ENCODE measurements at places on chromosomes 16 and 17. TPM values are rescaled to one million over a fixed set of nuclear protein-coding genes. Genes with fewer than 3 reads are reported as not detected.

Gene ESRP2
- total RNA-seq: 55.0 TPM

- no peak for DNase-seq
Observed at GRCh38 chr16:20249211-20249610, 78.1 kb downstream of the GP2 start.

GRCh38 chr17:46931596-46931995 lies 8.6 kb downstream of the GOSR2 start:
- no peak for DNase-seq

Gene GRAP
- total RNA-seq: 1.8 TPM

DNA sequence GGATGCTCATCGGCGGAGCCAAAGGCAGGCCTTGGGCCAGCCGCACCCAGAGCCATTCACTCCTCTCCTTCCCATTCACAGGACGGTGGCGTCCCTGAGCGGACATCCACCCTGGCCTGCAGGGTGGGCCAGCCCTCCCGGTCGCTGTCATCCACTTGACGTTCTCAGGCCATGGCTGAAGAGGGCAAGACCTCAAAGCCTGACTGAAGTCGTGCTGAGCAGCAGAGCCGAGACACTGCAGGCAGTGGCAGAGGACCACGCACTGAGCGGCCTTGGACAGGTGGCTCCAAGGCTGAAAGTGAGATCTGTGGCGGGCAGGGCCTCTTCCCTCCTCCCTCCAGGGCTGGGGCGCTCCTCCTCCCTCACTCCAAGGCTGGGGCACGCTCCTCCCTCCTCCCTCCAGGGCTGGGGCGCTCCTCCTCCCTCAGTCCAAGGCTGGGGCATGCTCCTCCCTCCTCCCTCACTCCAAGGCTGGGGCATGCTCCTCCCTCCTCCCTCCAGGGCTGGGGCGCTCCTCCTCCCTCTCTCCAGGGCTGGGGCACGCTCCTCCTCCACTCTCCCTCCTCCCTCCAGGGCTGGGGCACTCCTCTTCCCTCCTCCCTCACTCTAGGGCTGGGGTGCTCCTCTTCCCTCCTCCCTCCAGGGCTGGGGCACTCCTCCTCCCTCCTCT lies 24.1 kb downstream of the GNPTG start:
- DNase-seq: no peak

DNA sequence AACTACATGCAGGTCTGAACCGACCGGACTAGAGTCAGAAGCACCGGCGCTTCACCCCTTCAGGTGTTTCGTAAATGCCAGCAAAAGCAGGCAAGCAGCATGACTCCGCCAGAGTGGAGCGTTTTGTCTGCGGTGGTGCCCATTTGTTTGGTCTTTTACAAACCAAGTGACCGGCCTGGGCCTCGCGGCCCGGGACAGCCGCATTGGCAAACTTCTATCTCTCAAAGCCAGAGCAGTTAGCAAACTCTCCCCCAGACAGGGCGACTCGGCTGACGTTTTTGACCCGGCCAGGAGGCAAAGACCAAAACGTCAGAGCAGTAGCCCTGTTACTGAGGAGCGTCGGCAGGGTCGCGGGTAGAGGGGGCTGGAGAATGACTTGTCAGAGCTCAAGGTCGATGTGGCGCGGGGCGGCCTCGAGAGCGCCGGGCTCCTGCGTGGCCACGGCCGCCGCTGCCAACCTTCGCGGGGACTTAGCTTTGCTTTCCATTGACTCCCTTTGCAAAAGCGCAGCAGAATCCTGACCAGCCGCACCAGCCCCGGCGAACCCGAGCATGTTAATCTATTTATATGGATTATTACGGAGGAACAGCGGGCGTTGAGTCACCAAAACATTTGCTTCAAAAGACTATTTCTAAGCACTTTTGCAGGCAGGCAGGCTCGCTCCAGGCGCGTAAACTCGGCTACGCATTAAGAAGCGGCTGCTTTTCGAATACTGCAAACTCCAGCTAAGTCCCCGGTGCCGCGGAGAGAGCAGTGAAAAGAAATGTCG lies 763 bp upstream of the SOX9 start:
- peak; percentile 61 for DNase-seq

DNA sequence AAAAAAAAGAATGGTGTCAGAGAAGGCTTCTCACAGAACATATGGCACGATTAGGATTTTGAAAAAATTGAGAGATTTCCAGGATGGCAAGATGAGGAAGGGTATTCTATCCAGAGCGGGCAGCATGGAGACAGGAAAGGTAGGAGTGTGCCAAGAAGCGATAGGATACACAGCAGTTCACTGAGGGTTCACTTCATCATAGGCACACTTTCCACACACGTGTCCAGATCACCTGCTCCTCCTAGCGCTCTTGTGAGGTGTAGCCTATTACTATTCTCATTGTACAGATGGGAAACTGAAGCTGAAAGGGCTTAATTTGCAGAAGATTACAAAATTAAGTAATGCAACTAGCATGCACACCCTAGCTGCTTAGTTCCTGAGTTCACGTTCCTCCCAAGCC lies 6.2 kb upstream of the ELAC2 start:
- DNase-seq: no peak
